Pancreas (tissue), 10 donors: ENCODE measurements at places on chromosomes 2 and 18. TPM values are rescaled to one million over a fixed set of nuclear protein-coding genes. Genes with fewer than 3 reads are reported as not detected.

The AQP12B gene
- 54.2 TPM for total RNA-seq

The PCARE gene
- not detected for total RNA-seq

GRCh38 chr2:66198873-66199272, 236.1 kb upstream of the MEIS1 start:
- no peak for DNase-seq

GRCh38 chr18:58541789-58542425, 87.0 kb downstream of the ALPK2 start:
- DNase-seq = no peak

DNA sequence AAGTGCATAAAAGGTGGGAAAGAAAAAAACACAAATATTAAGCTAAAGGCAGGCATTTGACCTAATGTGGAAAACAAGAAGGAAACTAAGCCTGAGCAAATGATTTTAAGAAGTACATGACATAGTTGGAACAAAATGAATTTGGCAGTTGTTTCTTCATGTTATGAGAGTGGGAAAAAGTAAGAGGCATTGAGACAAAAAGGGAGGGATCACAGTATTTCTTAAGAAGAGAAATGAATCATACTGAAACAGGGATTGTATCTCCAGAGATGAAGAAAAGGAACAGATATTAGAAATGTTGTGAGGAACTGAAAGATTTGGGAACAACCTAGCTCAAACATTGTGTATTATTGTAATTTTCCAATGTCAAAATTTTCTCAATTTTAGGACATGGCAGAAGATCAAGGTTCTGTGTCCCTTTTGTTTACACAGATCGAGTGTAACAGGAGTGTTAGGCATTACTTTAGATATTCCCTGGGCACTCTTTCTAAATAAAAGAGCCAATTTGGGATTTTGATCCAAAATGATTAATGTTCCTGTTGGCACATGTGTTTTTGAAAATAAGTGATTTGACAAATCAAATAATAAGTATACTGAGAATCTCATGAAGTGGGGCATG, 98.6 kb downstream of the CALCRL start:
- DNase-seq = no peak

- no peak for DNase-seq
Observed at GRCh38 chr2:174785481-174785880, 21.2 kb upstream of the CHRNA1 start.

The CCDC138 gene
- total RNA-seq = 1.3 TPM

GRCh38 chr2:20334605-20335203, 15.9 kb downstream of the PUM2 start:
- DNase-seq = no peak

- no peak for DNase-seq
Observed at GRCh38 chr2:64913357-64913869, 75.8 kb upstream of the SLC1A4 start.

DNA sequence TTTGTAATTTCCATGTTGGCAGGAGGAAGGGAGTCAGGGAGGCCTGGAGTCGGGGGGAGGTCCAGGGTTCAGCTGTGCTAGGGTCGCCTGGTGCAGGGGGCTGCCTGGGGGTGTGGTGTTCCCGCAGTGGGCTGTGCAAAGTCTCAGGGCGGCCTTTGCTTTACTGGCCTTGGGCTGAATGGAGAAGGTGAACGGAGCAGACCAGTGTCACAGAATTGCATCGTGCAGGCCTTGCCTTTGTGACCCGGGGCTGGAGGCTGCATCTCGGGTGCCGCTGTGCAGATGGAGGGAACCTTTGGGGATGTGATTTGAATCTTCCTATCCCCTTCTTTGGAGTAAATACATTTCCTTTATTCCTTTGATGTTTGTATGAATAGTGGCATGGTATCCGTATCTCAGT, 8.8 kb downstream of the SNTG2 start:
- DNase-seq = no peak

The ATF2 gene
- 25.9 TPM for total RNA-seq

The TUBA4B gene
- total RNA-seq = not detected

GRCh38 chr2:31294196-31294595, 60.2 kb downstream of the EHD3 start:
- DNase-seq = no peak

GRCh38 chr2:238817891-238818290, 30.0 kb upstream of the TWIST2 start:
- no peak for DNase-seq

DNA sequence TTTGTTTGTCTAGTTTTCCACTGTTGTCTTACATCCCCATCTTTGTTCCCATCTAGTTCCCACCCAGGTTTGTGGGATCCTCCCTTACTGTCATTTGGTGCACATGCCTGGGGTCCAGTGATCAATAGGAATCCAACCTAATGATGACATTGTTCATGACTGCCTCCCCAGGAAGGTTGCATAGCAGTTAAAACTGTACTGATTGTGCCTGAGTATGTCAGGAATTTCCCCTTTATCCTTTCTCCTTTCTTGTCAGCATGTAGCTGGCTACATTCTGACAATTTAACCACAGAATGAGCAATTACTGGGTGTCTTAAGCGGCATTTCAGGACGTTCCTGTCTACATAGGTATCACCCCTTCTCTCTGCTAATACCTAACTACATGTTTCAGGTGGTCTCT, 653.0 kb downstream of the CNTNAP5 start:
- no peak for DNase-seq

DNA sequence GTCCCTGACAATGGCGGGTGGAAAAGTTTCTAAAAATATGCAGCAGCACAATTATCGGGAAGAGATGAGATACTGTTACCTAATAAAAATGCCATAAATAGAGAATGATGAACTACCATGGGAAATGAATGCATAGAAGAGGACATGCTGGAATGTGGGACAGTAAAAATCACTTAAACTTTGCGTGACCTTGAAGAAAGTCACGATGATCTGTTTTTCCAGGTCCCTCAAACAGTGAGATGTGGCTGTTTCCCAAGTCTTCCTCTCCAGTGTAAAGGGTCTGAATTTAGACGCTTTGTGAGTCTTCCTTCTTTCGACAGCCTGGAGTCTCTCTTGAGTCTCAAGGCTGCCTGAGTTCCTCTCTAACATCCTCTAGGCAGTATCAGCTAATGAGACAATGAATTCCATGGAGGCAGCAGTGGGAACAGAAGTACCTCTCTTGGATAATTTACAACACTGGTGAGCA, 1.4 kb downstream of the CLUL1 start:
- no peak for DNase-seq

DNA sequence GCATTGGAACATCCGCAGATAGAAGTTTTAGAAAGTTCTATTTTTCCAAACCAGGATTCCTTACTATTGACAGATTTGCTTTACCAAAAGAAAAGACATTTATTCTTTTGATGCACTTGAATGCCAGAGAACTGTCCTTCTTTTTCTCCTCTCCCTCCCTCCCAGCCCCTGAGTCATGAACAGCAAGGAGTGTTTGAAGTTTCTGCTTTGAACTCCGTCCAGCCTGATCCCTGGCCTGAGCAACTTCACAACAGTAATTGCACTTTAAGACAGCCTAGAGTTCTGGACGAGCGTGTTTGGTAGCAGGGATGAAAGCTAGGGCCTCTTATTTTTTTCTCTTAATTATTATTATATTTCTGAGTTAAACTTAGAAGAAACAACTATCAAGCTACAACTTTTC, 33.6 kb downstream of the APCDD1 start:
- no peak for DNase-seq

GRCh38 chr18:38413193-38413592, 847.6 kb upstream of the CELF4 start:
- DNase-seq = no peak

The SCN2A gene
- total RNA-seq = 0.34 TPM

The B4GALT6 gene
- 0.79 TPM for total RNA-seq

The ALKAL2 gene
- total RNA-seq = 32.3 TPM
